Natural killer cell treated with Interleukin-12 subunit alpha and Interleukin-12 subunit beta and Interleukin-15 and Interleukin-18, amount 100 ng/mL, for 72 hours (primary cell): ENCODE measurements at places on chromosomes 11 and 22. TPM values are rescaled to one million over a fixed set of nuclear protein-coding genes. Genes with fewer than 3 reads are reported as not detected.

GRCh38 chr11:61718621-61719302, 33.7 kb upstream of the MYRF start:
- DNase-seq = no peak
- H3K27me3 ChIP-seq = no peaks in the 10 kb centered on the region
- H3K4me3 ChIP-seq = no peak overlapping the region
- H3K27ac ChIP-seq = no peak overlapping the region
- H3K4me1 ChIP-seq = no peaks in the 10 kb centered on the region

DNA sequence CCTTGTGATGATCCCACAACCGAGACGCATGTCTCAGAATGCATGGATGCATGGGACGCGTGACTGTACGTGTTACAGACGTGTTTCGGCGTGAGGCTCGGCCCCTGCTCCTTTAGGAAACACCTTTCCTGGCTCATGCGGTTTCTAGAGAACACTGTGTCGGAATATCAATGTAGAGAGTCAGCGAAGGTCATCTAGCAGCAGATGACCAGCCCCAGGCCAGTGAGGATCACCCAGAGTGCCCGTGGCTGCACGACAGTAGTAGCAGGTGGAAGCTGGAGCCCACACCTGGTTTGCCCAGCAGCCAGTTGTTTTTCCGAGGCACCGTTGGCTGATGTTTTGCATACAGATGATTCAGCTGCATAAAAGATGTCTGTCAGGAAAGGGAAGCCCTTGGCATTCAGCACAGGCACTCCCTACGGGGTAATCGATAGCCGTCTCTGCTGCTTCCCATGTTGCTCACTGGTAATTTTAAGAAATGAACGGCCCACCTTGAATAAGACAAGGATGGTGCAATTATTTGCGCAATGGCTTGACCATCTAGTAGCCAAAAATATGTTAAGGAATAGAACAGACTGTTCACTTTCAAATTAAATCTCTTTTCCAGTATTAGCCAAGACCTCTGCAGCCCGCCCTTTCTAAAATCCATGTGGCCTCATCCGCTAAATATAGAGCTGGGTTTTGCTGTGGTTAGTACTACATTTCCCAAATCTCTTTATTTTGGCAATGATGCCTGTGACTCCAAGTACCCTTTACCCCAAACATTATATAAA, 1.1 kb upstream of the CLTCL1 start:
- no peaks in the 10 kb centered on the region for H3K36me3 ChIP-seq
- H3K4me3 ChIP-seq = peak overlapping the region; percentile 90
- H3K27ac ChIP-seq = no peak overlapping the region
- H3K27me3 ChIP-seq = peaks cover 16% of the 10 kb centered on the region
- no peak for DNase-seq

GRCh38 chr22:28568099-28568498, 111.5 kb downstream of the TTC28 start:
- no peaks in the 10 kb centered on the region for H3K4me1 ChIP-seq
- no peak for DNase-seq
- H3K27me3 ChIP-seq = peaks cover 18% of the 10 kb centered on the region

DNA sequence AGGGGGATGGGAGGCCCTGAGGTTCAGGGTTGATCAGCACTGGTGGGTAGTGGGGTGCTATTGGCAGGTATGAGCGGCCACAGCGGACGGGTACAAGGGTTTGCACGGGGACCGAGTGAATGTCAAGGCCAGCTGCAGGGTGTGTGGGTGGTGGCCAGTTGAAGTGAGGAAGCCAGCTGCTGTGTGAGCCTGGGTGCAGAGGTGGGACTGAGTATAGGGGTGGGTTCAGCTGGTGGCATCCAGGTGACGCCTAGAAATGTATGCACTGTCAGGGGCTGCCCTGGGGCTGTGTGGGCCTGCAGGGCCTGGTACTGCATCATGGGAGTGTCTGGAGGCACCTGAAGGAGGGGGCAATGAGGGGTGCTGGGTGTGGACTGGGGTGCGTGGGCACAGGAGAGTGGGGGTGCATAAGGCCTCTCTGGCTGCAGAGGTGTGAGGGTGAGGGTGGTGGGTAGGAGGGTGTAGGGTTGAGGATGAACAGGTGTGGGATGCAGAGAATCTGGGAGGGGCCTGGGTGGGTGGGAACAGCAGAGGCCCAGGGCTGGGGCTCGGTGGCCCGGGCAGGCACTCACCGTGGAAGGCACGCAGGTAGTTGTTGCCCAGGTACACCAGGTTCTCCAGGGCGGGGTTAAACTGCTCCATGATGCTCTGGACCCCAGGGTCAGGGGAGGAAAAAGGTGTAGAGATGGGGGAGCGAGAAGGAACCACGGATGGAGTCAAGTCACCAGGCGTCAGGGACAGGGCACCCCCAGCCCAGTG, 1.7 kb downstream of the BAIAP2L2 start:
- DNase-seq = peak; percentile 47
- no peak overlapping the region for H3K27ac ChIP-seq
- no peaks in the 10 kb centered on the region for H3K36me3 ChIP-seq
- no peaks in the 10 kb centered on the region for H3K27me3 ChIP-seq
- peaks cover 30% of the 10 kb centered on the region for H3K4me1 ChIP-seq

GAL3ST3 gene
- total RNA-seq = not detected

- peaks cover 2% of the 10 kb centered on the region for H3K4me1 ChIP-seq
- DNase-seq = no peak
- H3K36me3 ChIP-seq = no peaks in the 10 kb centered on the region
- no peaks in the 10 kb centered on the region for H3K27me3 ChIP-seq
- no peak overlapping the region for H3K4me3 ChIP-seq
- H3K27ac ChIP-seq = no peak overlapping the region
Observed at GRCh38 chr11:61887839-61888494, 3.4 kb downstream of the FADS3 start.

GRCh38 chr11:91837411-91838330, 386.9 kb upstream of the FAT3 start:
- H3K4me3 ChIP-seq = no peak overlapping the region
- no peaks in the 10 kb centered on the region for H3K27me3 ChIP-seq
- no peak overlapping the region for H3K27ac ChIP-seq
- H3K4me1 ChIP-seq = no peaks in the 10 kb centered on the region
- no peaks in the 10 kb centered on the region for H3K36me3 ChIP-seq

MS4A8 gene
- total RNA-seq = not detected

- no peak overlapping the region for H3K27ac ChIP-seq
- H3K4me3 ChIP-seq = no peak overlapping the region
- no peaks in the 10 kb centered on the region for H3K4me1 ChIP-seq
- no peaks in the 10 kb centered on the region for H3K27me3 ChIP-seq
- no peak for DNase-seq
Observed at GRCh38 chr11:13368041-13368446, 90.5 kb downstream of the BMAL1 start.

- H3K4me3 ChIP-seq = no peak overlapping the region
- DNase-seq = no peak
- H3K27me3 ChIP-seq = peaks cover 13% of the 10 kb centered on the region
- peaks cover 13% of the 10 kb centered on the region for H3K36me3 ChIP-seq
- no peak overlapping the region for H3K27ac ChIP-seq
Observed at GRCh38 chr11:120579611-120580031, 68.1 kb downstream of the GRIK4 start.

DNAJB7 gene
- total RNA-seq = not detected

- H3K36me3 ChIP-seq = no peaks in the 10 kb centered on the region
- peaks cover 17% of the 10 kb centered on the region for H3K27me3 ChIP-seq
- no peak for DNase-seq
- H3K4me3 ChIP-seq = peak overlapping the region; percentile 80
- peak overlapping the region; percentile 31 for H3K27ac ChIP-seq
Observed at GRCh38 chr11:132719684-132720083, 812.6 kb downstream of the OPCML start.

PRODH gene
- total RNA-seq = not detected

CCDC89 gene
- 1.6 TPM for total RNA-seq

- DNase-seq = peak; percentile 82
- no peak overlapping the region for H3K4me3 ChIP-seq
- H3K4me1 ChIP-seq = peaks cover 35% of the 10 kb centered on the region
Observed at GRCh38 chr11:72821920-72822799, 7.9 kb downstream of the ATG16L2 start.

DNA sequence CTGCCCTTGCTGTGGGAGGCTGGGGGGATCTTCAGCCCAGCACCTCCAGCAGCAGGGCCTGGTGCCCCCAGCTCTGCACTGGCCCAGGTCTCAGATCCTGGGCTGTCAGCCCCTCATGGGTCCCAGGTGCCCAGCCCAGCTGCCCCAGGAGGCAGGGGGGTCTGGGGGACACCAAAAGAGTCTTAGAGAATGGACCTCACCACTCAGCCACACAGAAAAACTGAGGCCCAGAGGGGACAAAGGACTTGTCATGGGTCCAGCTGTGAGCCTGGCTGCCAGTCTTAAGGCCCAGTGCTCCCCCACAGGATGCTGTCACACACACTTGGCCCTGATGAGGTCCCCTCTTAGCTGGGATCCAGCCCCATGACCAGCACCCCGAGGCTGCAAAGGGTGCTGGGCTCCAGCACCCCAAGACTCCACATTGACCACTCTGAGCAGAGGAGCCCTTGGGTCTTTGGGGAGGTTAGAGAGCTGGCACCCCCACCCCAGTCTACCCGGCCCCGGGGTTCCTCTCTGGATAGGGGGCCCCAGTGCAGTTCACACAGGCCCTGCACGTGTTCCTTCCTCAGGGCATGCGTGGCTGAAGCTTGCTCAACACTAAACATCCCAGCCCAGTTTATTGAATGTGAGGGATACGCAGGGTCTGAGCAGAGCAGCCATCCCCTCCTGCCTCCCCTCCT, 54.4 kb downstream of the IGLL5 start:
- H3K27me3 ChIP-seq = no peaks in the 10 kb centered on the region
- no peak overlapping the region for H3K27ac ChIP-seq
- no peak overlapping the region for H3K4me3 ChIP-seq
- no peaks in the 10 kb centered on the region for H3K36me3 ChIP-seq
- peak; percentile 51 for DNase-seq

- H3K4me1 ChIP-seq = peaks cover 9% of the 10 kb centered on the region
- H3K27me3 ChIP-seq = no peaks in the 10 kb centered on the region
- no peak overlapping the region for H3K27ac ChIP-seq
Observed at GRCh38 chr22:44625421-44625760, 76.6 kb upstream of the PRR5 start.

KCNE3 gene
- total RNA-seq = 0.73 TPM

DNA sequence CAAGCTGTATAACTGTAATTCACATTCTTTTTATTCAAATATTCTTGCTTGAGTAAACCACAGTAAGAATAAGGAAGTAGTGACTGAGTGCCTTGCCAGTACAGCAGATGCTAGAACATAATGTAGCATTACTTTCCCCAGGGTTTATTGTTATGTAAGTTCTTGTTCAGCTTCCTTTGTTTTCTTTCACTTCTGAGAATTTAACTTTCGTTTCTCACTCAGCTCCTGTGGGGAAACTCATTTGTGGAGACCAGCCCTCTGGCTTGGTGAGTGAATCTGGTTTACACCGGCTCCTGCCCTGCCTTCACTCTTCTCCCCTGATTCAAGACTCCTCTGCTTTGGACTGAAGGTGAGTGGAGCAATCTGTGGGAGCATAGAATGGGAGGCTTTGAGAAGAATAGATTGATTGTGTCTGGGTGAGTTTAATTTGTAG, at the start of gene TRIM22:
TSS of gene TRIM22 (plus strand) at position 240 of the 433 bp plus-strand sequence. CDS start 6,443 bp downstream, outside the sequence.
- peak within 1 kb of the TSS; percentile 94 for H3K4me3 ChIP-seq
- no peaks in the 10 kb centered on the region for H3K27me3 ChIP-seq
- H3K27ac ChIP-seq = peak within 1 kb of the TSS; percentile 91
- peaks cover 48% of the 10 kb centered on the region for H3K4me1 ChIP-seq
- no peaks in the 10 kb centered on the region for H3K36me3 ChIP-seq

- peak overlapping the region; percentile 89 for H3K27ac ChIP-seq
- no peaks in the 10 kb centered on the region for H3K36me3 ChIP-seq
- H3K4me3 ChIP-seq = peak overlapping the region; percentile 91
- no peak for DNase-seq
- H3K27me3 ChIP-seq = no peaks in the 10 kb centered on the region
Observed at GRCh38 chr11:12196308-12196707, 85.9 kb downstream of the MICAL2 start.

GRCh38 chr11:37506531-37506930, 908.5 kb upstream of the RAG2 start:
- H3K36me3 ChIP-seq = no peaks in the 10 kb centered on the region
- H3K27ac ChIP-seq = no peak overlapping the region
- no peak for DNase-seq

DNAJB13 gene
- 0.47 TPM for total RNA-seq

GRCh38 chr11:628056-628455, 1.1 kb upstream of the SCT start:
- H3K36me3 ChIP-seq = peaks cover 5% of the 10 kb centered on the region
- peak overlapping the region; percentile 22 for H3K27ac ChIP-seq
- peaks cover 19% of the 10 kb centered on the region for H3K27me3 ChIP-seq
- H3K4me1 ChIP-seq = peaks cover 21% of the 10 kb centered on the region
- no peak for DNase-seq
- peak overlapping the region; percentile 72 for H3K4me3 ChIP-seq

SEPTIN5 gene
- total RNA-seq = not detected

- no peaks in the 10 kb centered on the region for H3K36me3 ChIP-seq
- no peak overlapping the region for H3K4me3 ChIP-seq
- no peaks in the 10 kb centered on the region for H3K4me1 ChIP-seq
- H3K27me3 ChIP-seq = peaks cover 25% of the 10 kb centered on the region
Observed at GRCh38 chr11:107653076-107653475, 58.8 kb downstream of the SLN start.

- no peaks in the 10 kb centered on the region for H3K36me3 ChIP-seq
- peaks cover 6% of the 10 kb centered on the region for H3K27me3 ChIP-seq
- no peak for DNase-seq
- no peak overlapping the region for H3K4me3 ChIP-seq
- H3K4me1 ChIP-seq = no peaks in the 10 kb centered on the region
- H3K27ac ChIP-seq = no peak overlapping the region
Observed at GRCh38 chr11:45449036-45449601, 163.0 kb upstream of the SYT13 start.

DNA sequence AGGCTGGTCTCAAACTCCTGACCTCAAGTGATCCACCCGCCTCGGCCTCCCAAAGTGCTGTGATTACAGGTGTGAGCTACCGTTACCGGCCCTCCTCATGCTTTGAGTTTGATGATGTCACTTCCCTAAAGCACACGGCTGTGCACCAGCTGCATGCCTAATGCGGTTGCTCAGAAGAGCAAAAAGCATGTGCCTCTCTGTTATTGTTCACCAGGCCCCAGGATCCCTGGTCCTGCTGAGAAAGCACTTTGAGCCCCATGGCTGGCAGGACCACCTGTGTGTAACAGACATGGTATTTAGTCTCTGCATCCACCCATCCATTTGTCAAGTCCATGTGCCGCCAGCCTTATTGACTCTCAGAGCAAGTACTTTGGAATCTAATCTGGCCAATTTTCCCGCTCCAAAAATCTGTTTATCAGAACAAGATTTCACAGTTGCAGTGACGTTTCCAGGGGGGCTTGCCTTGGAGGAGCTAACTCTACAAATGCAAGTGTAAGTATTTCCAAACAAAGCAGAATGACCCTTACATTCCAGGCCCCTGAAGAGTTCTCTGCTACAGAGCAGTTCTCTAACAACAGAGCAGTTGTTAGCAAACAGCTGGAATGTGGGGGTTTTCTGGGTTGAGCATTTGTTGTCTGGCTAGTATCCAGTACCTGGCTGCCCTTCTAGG, 89.4 kb downstream of the LDLRAD3 start:
- no peak for DNase-seq
- peaks cover 5% of the 10 kb centered on the region for H3K27me3 ChIP-seq
- H3K4me1 ChIP-seq = no peaks in the 10 kb centered on the region
- H3K27ac ChIP-seq = no peak overlapping the region
- no peaks in the 10 kb centered on the region for H3K36me3 ChIP-seq

LRRC4C gene
- total RNA-seq = not detected

MGAT3 gene
- 0.38 TPM for total RNA-seq

- no peaks in the 10 kb centered on the region for H3K4me1 ChIP-seq
- H3K4me3 ChIP-seq = no peak overlapping the region
- H3K36me3 ChIP-seq = no peaks in the 10 kb centered on the region
- no peak overlapping the region for H3K27ac ChIP-seq
Observed at GRCh38 chr22:43897751-43898261, 6.0 kb upstream of the PNPLA5 start.

CHRM1 gene
- total RNA-seq = not detected

RCOR2 gene
- not detected for total RNA-seq
